Lower leg skin (tissue), 4 donors: ENCODE measurements at places on chromosomes 4 and X.

DNA sequence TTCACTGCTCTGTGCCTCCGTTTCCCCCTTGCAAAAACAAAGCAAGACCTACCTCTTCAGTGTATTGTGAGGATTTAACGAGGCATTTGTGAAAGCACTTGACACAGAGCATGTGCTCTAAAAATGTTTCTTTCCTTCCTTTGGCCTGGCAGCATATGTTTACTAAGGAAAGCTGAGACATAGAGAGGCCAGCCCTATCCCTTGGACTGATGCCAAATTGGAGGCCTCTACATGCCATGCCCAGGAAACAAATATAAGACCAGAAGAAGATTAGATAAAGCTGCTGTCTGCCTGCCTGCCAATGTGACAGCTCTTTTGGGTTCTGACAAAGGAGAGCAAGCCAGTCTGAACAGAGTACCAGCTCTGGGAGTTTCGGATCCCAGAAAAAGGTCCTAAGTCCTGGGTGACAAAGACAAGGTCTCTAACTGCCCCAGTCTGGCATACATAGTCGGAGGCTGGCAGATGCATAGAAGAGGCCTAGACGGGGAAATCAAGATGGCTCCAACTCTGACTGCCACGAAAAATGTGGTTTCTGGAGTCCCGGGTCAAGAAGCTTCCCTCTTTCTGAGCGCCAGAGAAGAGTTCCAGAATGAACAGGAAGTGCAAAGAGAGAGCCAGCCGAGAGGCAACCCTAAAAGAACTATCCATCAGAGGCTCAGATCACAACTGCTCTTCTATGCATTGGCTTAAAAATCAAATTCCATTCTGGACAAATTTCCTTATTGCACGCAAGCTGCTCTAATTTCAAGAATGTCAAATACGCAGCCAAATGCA lies 25.8 kb downstream of the OTUD6A start:
- no peak for DNase-seq

DNA sequence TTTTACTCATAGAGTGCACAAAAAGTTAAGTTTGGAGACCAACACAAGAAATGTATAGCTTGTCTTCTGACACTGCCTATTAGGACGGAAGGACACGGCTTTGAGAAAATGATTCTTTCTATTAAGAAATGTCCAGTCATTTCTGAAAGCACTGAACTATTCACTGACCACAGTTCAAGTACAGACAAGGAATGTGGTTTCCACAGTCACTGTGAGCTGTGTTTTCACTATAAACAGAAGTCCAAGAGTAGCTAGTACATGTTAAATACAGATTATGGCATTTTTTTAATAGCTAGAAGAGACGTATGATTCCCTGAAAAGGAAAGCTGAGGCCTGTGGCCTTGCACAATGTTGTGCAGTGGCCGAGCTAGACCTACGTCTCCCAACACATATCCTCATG lies 115.1 kb upstream of the GPM6A start:
- DNase-seq, result no peak

- no peak for DNase-seq
Measured at GRCh38 chr4:180160195-180160983, 2082.8 kb upstream of the TENM3 start.

DNA sequence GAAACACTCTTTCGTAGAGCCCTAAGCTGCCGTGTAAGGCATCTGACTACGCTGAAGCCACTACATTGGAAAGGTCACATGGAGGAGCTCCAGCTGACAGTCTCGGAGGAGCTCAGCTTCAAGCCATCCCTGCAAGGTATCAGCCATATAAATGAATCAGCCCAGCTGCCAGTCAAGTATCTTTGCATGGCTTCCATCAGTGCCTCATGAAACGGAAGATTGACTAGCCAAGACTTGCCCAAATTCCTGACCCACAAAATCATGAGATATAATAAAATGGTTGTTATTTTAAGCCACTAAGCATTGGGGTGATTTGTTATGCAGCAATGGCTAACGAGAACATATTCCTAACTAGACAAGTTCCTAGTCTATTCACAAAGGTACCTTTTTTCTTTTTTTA lies 104.1 kb upstream of the SCOC start:
- no peak for DNase-seq

DNA sequence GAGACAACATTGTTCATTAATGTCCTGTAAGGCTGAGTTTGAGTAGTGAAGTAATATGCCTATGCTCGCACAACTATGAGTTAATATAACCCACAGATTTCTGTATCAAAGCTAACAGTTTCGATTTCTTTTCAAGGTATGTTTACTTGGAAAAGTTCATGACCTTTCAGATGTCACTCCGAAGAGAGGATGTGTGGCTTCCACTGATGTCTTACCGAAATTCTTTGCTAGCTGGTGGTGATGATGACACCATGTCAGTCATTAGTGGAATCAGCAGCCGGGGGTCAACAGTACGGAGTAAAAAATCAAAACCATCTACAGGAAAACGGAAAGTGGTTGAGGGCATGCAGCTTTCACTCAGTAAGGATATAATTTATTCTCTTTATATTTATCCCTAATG lies 124.9 kb downstream of the STAG2 start:
- no peak for DNase-seq

DNA sequence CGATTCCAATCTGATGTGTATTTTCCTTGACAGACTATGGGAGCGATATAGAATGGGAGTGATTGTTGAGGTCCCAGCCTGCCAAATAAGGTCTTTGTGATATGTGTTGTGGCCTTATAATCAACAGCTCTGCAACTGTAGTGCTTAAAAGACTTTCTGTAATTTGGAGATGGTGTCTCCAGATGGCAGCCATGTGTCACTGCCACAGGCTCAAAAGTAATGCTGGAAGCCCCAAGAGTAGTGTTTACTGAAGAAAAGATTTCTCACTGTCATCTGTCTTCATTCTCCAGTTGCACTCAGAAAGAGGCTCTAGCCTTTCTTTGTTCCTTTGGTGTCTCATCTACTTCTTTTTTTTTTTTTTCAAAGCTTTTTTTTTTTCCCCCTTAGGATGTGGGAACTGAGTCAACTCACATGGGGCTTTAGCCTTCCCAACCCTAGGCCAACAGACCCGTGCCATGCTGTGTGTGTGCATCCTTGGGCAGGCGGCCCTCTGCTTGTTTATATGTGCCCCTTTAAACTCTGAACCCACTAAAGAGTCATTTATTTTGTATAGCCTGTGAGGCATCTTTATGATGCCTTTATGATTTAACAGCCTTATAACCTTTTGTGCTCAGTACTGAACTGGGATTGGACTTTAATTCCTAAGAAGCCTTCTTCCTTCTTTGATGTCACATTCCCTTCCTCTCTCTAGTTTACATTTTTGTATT lies 15.6 kb downstream of the SRPX2 start:
- no peak for DNase-seq

- peak; percentile 39 for DNase-seq
Measured at GRCh38 chr4:8308856-8309771, 39.6 kb downstream of the HTRA3 start.

- DNase-seq, result peak; percentile 78
Measured at GRCh38 chr4:184201179-184201578, 16.5 kb downstream of the ENPP6 start.

DNA sequence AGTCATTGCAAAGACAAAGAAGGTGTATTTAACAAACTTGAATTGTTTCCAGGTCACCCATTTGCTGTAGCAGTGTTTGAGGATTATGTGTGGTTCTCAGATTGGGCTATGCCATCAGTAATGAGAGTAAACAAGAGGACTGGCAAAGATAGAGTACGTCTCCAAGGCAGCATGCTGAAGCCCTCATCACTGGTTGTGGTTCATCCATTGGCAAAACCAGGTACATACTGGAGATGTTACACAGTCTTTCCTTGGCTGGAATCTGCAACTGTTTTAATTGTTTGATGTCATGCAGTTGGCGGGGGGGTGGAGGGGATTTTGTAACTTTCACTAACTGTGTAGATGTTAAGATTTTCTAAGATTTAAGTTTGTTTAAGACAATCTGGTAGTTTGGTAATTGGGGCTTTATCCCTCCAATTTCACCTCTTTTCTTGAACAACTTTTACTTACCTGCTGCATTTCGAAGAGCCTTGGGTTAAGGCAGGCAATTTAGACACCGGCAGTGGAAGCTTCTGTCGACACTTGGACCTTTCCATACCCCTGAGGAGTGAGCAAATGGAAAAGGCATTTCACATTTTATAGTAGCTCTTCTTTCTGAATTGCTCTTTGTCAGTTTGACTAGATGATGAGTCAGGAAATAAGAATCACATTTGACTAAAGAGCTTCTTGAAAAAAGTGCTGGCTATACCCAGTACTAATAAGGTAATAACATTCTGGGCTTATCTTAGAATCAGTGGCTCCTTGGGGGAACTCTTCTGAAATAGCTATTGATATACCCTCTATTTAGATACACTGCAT lies 67.4 kb downstream of the EGF start:
- DNase-seq, result no peak

DNA sequence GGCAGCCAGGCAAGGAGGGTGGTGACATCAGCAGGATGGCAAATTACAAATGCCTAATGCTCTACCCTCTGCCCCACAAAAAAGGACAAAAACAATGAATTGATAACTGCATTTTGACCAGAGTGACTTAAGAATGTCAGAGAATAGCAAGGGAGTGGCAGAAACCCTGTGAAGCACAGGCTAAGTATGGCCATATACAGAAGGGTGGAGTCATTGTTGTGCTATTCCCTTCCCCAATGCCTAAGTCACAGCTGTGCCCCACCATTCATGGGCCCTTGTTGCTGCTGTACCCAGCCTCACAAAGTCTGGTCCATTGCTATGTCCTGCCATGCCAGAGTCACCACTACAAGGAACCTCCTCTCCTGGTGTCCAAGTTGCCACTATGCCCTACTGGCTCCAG lies 123.1 kb downstream of the NEK1 start:
- DNase-seq, result no peak

GRCh38 chr4:4726051-4726450 lies 133.4 kb upstream of the MSX1 start:
- DNase-seq, result no peak

- no peak for DNase-seq
Measured at GRCh38 chr4:136864604-136865185, 667.6 kb downstream of the PCDH18 start.
